H54 (cell line): ENCODE measurements at places on chromosomes 5 and 9.

GRCh38 chr5:23494558-23494957 is 12.9 kb upstream of the PRDM9 start:
- DNase-seq = no peak

DNA sequence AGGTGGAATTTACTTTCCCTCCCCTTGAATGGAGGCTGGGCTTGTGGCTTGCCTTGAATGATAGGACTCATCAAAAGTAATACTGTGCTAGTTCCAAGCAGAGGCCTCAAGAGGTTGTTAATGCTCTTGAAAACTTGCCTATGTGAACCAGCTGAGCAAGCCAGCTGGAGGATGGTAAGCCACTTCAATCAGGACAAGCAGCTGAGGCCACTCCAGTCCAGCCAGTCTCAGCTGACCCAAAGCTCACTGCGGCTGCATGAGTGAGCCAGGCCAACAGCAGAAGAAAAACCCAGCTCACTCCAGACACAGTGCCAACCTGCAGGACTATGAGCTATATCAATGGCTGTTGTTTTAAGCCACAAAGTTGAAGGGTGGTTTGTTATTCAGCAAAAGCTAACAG is 182.8 kb downstream of the MCTP1 start:
- no peak for DNase-seq

DNA sequence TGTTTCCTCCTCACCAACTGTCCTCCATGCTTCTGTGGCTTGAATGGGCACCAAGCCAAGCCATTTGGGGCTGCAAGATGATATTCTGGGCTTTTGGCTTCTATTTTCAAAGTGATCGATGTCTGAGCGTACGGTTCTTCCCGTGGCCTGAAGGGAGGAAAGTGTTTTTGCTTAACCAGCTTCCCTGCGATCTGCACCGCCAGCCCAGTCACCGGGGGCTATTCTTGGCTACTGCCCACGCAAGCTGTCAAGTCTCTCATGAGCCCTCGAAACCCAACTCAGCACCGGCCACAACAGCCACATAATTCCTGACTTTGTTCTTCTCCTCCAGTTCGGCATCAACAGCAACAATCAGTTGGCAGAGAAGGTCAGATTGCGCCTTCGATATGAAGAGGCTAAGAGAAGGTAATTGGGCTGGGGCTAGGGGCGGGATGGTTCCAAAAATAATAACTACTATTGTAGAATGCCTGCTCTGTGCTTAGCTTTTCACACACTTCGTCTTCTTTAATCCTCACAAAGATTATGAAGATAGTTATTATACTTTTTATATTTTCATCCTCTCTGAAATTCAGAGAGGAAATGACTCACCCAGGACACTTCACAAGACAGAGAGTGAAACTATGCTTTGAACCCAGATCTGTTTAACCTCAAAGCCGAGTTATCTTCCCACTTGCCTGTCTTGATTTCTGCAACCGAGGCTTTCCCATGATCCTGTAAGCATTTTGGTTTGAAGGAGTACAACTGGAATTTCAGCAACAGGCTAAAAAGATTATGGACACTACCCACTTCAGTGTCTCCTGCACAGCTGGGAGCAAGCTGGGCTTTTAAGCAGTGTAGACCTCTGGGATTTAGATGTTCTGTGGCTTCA is 76.4 kb upstream of the RARS1 start:
- DNase-seq = peak; percentile 56

GRCh38 chr9:104361207-104361606 is 142.9 kb upstream of the OR13F1 start:
- no peak for DNase-seq

GRCh38 chr5:116911074-116911473 is 336.5 kb upstream of the SEMA6A start:
- no peak for DNase-seq

GRCh38 chr9:101586651-101587050 is 8.1 kb downstream of the PPP3R2 start:
- DNase-seq = no peak
